ENCODE measurements at places on chromosomes 4 and X.
A peak's percentile ranks its signal among the peaks of the same experiment; 100 is the strongest.

DNA sequence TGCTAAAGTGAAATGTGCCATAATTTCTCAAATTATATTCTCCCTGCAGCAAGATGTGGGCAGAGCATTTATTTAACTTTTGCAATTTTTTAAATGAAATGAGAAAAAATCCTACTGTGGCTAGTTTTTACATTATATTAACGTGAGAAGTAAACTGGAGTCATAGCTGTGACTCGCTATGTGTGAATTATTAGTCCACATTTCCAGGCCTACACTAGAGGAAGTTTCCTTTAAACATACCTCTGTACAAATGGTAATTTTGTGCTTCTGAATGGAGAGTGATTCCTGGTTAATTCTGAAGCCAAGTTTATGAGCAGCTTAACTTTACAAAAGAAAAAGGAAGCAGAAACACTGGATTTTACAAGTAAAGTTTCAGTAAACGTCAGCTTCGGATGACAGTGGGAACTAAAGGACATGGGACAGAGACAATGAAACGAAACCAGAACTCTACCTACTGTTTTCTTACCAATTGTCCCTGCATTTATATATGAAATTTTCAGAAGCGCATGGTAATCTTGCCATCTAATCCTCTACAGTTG, 72.4 kb downstream of the FBXO8 start:
- peak; percentile 92 for DNase-seq

DNA sequence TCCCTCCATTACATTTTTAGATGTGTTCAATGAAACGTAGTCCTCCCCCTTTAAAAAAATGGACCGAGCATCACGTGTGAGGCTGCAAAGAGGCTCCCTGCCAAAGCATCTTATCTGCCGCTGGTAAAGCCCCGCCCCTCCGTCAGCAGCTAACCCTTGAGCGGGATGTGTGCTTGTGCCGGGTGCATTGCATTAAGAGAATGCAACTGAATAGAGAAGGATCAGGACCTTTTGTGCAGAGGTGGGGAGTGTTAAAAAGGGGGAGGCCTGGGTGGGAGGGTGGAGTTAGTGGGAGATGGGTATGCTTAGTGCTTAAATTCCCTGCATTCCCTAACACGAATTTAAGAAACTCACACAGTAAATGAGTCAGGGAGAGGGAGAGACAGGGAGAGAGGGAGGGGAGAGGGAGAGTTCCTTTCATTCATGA, 66.0 kb downstream of the TBL1X start:
- DNase-seq, result peak; percentile 94

DNA sequence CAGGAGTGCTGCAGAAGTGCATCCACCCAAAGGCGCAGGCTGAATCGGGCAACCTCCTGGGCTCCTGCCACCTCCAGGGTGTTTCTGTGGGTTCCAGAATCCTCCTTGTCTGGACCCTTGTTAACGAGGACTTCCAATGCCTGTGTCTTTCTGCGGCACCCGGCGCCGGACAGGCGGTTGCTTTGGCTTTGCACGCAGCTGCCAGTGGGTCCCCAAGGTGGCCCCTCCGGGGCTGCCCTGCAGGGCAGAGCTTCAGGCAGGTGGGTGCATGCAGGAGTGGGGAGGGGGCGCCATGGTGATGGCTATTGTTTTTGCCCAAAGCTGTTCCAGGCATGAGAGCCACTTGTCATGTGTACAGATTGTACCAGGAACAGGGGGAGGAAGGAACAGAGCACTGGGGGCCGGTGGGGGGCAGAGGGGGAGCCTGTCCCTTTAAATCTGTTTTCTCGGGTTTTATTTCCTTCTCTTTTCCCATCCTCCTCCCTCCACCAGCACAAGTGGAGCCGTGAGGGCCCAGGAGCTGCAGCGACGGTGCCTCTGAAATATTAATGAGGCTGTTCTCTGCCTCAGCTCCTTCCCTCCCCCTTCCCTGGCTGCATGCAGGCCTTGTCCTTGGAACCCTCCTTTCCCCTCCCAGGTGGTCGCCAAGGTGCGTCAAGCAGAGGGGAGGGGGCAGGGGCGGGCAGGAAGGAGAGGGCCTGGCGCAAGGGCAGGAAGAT, 13.1 kb downstream of the ATP2B3 start:
- DNase-seq, result no peak

DNA sequence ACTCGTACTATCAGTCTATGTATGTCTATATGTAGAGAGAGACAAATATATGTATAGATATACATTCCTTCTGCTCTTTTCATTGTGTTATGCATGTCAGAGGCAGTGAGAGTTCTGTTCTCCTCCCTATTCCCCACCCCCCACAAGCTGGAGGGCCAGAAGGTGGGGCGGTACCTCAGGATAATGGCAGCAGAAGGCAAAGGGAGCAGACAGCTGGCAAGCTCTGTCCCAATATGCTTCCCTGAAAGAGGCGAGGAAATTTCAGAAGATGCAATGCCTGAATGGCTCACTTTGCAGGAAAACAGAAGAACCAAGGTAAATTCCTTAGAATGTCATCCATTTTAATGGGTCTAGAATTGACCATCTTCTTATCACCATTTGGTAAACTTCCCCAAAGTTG, 114.4 kb downstream of the NAA11 start:
- DNase-seq, result no peak

DNA sequence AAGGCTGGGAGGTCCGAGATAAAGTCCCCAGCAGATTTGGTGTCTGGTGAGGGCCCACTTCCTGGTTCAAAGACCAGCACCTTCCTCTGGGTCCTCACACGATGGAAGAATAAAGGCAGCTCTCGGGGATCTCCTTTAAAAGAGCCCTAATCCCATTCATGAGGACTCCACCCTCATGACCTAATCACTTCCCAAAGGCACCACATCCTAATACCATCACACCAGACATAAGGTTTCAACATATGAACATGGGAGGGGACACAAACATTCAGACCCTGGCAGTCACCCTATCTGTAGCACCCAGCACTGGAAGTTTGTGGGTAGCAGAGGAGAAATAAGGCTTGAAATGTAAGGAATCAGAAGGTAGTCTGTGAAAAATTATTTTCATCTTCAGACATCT, 112.9 kb upstream of the NOCT start:
- DNase-seq, result no peak

- no peak for DNase-seq
Observed at GRCh38 chr4:73978886-73979285, 2.9 kb downstream of the PF4 start.

GRCh38 chr4:156085100-156085499, 131.4 kb upstream of the CTSO start:
- DNase-seq, result no peak

DNA sequence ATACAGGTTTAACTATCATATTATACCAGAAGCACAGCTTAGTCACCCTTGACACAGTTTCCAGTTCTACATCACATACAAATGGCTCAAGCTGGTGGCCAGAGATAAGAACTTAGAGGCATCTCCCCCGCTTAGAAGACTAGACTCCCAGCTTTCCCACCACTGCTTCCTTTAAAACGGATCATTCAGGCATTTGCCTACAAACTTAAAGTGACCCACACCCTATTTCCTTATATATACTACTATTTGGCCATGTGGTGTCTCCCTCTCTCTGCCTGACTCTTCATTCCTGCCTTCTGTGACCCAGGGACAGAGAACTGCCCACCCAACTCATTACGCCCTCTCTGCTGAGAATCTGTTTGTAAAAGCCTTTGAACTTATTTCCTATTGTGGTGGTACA, 781.2 kb upstream of the DIAPH2 start:
- peak; percentile 45 for DNase-seq

- DNase-seq, result no peak
Observed at GRCh38 chrX:39854772-39855747, 242.7 kb downstream of the BCOR start.

DNA sequence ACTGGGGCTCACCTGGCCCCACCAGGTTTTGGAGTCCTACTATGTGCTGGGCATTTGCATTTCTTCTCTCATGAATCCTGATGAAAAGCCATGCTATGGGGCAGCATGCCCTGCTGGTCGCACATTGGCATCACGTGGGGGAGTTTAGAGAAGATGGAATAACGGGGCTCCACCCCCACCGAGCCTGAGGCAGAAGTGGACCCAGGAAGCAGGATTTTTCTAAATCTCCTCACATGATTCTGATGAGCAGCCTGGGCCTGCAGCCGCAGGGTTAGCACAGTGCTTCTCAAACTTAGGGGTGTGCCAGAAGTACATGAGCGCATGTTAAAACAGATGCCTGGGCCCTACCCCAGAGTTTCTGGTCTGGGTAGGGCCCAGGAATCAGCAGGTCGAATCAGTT, 4.6 kb upstream of the SORCS2 start:
- no peak for DNase-seq

DNA sequence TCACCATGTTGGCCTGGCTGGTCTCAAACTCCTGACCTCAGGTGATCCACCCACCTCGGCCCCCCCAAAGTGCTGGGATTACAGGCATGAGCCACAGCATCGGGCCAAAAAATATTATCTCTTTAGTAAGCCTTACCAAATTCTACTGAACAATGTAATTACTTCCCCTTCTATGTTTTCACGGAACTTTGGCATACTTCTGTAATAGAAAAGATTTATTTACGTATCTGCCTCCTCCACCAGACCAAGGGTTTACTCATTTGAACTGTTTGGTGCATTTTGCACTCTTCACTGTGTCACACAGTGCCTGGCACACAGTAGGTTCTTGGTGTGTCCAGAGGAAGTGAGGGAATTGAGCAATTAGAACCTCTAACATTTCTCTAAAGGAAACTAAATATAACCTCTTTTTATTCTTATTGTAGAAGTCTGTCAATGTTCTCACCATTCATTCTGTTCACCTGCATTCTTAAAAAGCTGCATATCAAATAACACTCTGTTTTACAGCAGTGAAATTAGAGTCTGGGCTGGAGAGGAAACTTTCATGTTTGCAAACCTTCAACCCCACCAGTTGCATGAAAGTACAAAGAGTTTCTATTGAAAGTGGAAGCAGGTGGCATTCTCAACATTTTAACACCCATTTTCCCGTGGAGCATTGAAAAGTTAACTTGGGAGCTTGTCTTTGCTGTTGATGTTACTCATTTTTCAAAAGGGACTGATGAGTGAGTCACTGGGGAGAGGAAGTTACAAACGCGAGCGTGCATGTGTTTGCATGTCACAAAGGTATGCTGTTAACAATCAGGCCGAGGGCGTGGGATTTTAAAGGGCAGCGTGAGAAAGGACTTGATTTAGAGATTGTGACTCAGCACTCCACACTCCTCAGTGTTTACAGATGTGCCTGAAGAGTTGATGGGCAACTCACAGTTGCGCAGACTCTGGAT, 314.1 kb downstream of the STK32B start:
- no peak for DNase-seq

DNA sequence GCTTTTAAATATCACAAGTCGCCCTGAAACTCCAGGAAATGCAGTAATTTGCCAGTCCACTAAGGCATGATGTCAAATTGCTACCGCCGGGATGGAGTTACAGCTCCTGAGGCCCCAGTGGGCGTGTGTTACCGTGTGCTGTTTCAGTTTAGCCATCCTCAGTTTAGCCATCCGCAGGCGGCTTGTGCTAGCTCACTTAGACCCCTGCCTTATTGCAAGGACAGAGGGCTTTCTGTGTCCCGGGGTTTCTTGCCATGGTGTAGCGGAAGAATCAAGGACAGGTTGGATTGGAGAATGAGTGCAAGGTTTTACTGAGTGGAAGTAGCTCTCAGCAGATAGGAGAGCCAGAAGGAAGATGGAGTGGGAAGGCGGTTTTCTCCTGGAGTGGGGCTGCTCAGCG, 33.8 kb upstream of the LRBA start:
- DNase-seq, result no peak

DNA sequence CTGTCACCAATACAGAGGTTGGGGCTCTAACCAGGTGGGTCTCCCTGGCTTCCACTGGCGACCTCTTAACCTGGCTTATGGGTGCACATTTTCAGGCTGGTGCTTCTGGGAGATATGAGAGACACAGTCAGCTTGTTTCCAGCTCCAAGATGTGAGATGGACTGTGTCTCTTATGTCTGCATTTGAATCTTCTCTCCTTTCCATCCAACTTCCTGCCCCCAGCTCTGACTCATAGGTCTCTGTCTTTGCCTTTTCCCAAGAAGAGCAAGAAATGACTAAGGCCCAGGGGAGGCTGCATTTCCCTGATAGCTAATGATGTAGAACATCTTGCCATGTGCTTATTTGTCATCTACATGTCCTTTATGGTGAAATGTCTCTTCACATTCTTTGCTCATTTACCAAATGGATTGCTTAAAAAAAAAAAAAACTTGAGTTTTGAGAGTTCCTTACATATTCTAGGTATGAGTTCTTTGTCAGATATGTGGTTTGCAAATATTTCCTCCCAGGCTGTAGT, 3.2 kb upstream of the UXT start:
- DNase-seq, result no peak

GRCh38 chr4:78984593-78984992, 45.4 kb upstream of the PAQR3 start:
- no peak for DNase-seq

- no peak for DNase-seq
Observed at GRCh38 chr4:26613237-26613636, 29.4 kb downstream of the TBC1D19 start.

GRCh38 chrX:108122748-108123147, 31.2 kb downstream of the ATG4A start:
- DNase-seq, result peak; percentile 68

- DNase-seq, result no peak
Observed at GRCh38 chr4:156782491-156782890, 189.1 kb downstream of the PDGFC start.

GRCh38 chrX:103742339-103742738, 31.6 kb downstream of the TMEM31 start:
- peak; percentile 64 for DNase-seq

GRCh38 chrX:123358457-123358856, 174.4 kb downstream of the GRIA3 start:
- DNase-seq, result no peak

DNA sequence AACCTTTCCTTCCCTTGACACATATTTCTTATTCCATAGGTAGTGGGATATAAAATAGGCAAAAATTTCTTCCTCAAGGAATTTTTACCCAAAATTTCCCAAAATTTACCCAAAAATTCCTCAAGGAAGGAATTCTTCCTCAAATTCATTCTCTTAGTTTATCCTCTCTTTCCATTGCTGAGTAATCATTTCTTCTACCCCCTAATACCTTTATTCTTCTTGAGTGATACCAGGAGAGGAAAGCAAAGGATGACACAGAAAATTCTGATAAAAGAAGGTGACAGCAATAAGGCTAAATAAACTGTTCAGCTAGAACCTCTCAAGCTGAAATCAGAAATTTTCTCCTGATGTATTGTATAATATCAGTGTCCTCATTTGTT, 191.4 kb upstream of the MAB21L2 start:
- DNase-seq, result no peak
